ENCODE measurements at places on chromosomes 1 and 21.

DNA sequence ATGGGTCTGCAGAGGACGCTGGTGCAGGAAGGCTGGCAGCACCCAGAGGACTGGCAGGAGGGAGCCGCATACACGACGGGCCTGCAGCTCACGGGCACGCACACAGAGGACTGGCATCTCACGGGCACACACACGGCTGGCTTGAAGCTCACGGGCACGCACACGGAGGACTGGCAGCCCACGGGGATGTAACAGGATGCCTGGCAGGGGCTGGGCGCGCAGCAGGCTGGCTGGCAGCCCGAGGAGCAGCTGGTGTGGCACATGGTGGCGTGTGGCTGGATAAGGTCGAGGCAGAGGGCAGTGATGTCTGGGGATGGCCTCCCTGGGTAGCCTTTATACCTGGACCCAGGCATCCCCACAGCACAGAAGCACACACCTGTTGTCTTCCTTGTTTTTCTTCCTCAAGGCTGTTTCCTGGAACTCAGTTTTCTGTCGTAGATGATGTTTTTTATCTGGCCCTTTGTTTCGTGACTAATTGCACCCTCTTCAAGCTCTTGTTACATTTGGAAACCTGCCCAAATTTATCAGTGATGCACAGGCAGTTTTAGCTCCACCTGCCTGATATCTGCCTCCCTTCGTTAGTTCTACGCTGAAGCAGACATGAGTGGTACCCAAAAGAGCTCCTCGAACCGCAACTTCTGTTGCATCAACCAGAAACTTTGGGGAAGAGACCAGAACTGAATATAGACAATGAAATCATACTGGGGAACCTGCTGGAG lies at the start of gene KRTAP12-1:
KRTAP12-1 (minus strand) TSS at position 303 of the 719 bp plus-strand sequence; CDS start at position 263, 40 bp downstream.
- DNase-seq = no peak

- no peak for DNase-seq
These were observed 44.9 kb downstream of the HHAT start for GRCh38 chr1:210373628-210373877.

DNA sequence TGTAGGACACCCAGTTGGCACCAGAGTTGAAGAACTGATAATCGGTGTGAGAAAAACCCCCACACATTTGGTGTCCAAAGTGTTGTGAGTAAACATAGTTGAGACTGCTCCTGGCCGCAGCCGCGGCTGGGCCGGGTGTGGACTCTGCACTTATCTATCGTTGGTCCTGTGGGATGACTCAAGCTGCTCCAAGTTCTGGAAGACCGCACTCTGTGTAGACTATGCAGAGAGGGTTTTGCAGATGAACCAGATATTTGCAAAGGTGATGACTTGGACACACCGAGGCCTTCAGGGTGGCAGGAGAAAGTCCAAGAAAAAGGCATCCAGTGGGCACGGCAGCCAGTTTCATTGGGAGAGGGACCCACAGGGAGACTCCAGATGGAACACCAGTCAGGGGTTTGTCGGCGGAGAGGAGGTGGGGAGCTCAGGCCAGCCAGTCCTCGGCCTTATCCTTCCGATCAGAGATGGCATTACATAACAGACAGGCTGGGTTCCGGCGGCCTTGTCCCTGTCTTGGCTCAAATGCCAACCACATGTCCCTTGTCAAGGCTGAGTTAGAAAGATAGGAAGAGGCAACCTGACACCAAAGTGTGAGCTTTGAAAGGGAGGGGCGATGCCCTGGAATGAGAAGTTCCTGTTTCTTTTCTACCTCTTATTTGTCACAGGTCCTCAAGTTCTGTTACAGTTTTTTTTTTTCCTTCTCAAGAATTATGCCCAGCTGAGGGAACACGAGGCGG lies 21.1 kb downstream of the C2CD2 start:
- DNase-seq = no peak

DNA sequence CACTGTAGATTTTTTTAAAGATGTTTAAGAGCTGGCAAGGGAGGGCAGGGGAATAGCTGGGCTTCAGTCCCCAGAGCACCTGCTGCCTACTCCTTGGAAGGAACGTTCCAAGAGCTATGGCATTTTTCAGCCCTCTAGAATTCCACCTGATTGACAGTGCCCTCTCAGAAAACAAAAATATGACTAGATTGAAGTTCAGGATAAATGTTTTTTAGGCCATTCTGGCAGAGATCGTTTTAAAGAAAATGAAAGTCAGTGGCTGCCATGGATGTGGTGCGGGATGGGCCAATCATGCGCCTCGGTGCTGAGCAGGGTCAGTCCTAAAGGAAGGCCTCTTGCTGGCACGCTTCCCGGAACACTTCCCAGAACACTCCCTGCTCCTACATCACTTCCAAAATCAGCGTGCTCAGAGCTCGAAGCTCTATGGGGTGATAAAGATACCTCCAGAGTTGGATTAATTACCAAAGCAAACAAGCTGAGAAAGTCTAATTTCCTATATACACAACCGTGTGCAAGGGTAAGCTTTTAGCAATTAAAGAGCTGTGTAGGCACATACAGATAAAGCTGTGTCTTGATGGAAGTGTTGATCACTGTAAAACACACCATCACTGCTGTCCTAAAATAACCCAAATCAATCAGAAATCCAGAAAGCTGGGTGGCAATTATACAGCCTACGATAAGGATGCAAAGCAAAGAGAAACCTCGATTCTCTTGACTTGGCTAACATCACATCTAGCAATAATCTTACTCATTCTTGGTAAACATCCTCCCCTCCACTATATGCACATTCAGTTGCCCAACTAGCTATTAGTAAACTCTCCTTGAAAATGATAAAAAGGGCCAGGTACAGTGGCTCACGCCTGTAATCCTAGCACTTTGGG lies 34.6 kb downstream of the TGFBR3 start:
- DNase-seq = no peak

DNA sequence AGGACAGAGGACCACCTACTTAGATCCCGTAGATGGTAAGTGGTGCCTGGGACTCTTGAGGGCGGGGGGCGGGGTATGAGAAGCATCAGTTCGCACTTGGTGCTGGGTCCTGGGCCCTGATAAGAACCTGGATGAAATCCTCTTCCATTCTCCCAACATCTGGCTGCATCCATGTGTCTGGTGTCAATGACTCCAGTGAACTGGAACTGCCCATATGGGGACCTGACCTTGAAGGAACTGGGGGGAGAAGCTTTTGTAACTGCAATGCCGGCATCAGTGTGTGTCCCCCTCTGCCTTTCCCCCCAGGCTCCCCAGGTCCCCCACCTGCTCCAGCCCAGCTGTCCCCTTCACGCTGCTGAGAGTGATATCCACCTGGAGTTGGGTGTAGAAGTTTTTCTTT lies 49.7 kb upstream of the EPB41 start:
- no peak for DNase-seq

DNA sequence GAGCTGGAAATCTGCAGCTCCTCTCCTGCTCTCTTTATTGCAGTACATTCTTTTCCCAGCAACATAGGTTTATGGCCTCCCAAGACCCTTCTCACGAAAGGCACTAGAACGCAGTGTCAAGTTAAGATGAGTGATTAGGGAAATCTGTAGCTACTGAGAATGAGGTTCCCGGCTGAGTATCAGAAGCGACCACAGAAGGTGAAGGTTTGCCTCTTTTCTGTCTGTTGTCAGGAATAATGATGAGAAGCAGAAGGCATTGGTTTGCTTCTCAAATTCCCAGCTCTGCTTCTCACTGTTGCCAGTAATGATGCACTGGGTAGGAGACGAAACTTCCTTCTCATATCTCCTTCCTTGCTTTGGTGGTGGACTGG lies 128.4 kb downstream of the NTMT2 start:
- DNase-seq = no peak

GRCh38 chr1:19665496-19666465 lies 1.1 kb downstream of the HTR6 start:
- no peak for DNase-seq

DNA sequence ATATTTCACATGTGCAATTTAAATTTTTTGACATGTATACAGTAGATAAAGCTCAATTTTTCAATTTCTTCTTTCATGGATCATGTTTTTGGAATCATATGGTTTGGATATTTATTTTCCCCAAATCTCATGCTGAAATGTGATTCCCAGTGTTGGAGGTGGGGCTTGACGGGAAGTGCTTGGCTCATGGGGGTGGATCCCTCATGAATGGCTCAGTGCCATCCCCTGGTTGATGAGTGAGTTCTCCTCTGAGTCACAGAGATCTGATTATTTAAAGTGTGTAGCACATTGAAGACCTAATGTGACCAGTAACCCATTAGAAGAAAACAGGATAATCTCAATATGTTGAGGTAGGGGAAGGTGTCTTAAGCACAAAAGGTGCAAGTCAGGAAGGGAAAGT lies 9.1 kb upstream of the IFI16 start:
- DNase-seq = peak; percentile 63

- no peak for DNase-seq
These were observed 9.1 kb downstream of the LDLRAD1 start for GRCh38 chr1:54008876-54009275.

DNA sequence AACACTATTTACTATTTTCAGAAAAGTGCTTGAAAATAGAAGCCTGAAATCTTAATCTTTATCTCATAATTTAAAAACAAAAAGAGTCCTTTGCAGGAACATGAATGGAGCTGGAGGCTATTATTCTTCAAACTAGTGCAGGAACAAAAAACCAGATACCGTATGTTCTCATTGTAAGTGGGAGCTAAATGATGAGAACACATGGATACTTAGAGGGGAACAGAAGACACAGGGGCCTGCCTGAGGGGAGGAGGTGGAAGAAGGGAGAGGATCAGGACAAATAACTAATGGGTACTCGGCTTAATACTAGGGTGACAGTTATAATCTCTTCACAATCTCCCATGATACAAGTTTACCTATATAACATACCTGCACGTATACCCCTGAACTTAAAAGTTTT lies 176.3 kb downstream of the SDCCAG8 start:
- no peak for DNase-seq

DNA sequence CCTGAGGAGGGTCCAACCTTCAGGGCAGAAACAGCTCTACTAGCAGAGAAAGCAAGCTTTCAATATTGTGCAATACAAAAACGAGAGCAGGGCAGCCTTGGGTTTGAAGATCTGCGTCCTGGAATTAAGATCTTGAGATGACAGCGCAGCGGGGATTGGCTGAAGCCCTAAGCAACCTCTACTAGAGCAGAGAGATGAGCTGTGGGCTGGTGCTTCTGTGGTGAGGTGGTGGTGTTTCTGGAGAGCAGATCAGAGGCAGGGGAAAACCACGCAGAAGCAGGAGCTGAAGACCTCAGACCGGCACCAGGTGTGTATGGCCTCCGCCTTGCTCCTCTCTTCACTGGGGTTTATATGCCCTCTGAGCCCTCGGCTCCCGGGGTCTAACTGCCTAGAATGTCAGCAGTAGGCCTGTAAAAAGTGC lies 12.5 kb downstream of the TRAF3IP3 start:
- DNase-seq = no peak

- no peak for DNase-seq
These were observed 958 bp downstream of the NFYC start for GRCh38 chr1:40692429-40692895.

- no peak for DNase-seq
These were observed 2.2 kb downstream of the SIM2 start for GRCh38 chr21:36700971-36701755.

Data from hippocampal formation (tissue), 2 donors.